Stimulated activated CD8-positive, alpha-beta memory T cell treated with anti-CD3 and anti-CD28 coated beads, Interleukin-15, amount 100 ng/mL, for 4 hours (primary cell): ENCODE measurements at places on chromosomes 12 and 14.

GRCh38 chr14:62689733-62690132 lies 355.5 kb downstream of the KCNH5 start:
- no peak for DNase-seq

DNA sequence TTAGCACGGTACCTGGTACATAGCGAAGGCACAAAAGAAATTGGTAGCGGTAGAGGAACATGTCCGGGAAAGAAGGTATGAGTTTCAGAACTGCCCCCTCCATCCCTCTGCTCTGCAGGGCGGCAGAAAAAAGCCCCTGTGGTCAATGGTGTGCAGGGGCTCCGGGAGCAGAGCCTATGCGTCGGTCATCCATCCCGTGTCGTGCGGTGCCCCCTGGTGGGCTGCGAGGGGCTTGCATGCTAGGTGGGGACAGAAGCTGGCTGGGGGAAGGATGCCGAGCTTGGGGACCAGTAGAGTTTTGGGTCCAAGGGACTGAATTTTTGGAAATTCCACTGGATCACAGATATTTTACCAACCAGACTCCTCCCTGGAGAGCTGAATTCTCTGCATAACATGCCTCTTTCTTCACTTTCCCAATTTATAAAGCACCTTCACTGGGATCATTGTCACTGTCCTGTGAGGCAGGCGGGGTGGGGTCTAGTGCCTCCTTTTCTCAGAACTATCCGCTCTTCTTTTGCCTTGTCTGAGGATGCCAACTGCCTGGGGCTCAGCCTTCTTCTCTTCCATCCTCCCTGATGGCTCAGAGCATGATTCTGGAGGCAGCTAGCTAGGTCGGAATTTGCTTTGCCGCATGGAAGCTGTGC lies 148.7 kb downstream of the SMOC1 start:
- DNase-seq, result peak; percentile 15

GRCh38 chr12:25529738-25530137 lies 23.3 kb downstream of the LMNTD1 start:
- DNase-seq, result no peak

DNA sequence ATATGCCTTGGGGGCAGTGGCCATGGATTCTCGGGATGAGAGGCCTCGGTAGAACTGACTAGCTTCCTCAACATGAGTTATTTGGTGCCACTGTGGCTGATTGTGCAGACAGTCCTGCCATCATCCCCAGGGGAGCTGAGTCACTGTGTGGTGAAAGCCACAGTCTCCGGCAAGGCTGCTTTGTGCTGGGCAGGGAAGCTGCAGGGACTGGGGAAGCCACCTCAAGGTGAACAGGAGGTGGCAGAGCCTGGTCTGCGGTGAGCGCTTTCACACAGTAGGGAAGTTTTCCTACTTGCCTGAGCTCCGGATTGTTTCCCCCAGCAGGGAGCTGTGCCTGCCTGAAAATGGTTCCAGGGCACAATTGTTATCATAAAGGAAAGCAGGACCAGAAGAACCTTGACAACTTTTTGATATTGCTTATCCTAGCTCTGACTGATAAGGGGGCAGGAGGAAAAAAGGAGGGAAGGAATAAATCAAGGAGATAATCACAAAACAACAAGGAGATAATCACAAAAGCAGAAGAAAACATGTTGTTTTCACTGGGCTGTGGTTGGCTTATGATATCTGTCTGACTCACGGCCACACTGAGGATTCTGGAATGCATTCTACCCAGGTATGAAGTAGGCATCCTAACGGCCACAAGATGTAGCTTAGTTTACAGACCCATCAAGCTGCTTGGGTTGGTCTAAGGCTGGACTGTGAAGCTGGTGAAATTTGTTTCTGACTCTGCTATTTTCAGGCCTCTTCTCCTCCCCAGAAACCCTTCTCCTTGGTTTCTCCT lies 32.2 kb upstream of the GNG2 start:
- peak; percentile 56 for DNase-seq

GRCh38 chr12:104463368-104463767 lies 6.6 kb downstream of the CHST11 start:
- DNase-seq, result no peak

DNA sequence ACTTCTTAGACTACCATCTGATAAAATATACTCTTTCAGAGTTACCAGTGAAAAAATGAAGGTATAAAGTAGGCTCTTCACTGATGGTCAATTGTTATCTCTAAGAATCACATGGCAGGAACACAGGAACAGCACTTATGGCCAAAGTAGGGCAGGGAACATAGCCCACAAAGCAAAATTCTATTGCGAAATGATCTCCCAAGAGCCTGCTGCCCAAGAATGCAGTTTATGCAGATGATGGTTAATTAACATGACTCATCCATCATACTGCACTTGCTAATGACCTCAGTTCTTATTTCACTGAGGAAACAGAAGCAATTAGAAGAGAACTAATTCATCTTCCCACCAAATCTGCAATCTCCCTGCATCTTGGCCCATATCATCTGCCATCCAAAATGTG lies 133.8 kb downstream of the SLC2A13 start:
- DNase-seq, result no peak

DNA sequence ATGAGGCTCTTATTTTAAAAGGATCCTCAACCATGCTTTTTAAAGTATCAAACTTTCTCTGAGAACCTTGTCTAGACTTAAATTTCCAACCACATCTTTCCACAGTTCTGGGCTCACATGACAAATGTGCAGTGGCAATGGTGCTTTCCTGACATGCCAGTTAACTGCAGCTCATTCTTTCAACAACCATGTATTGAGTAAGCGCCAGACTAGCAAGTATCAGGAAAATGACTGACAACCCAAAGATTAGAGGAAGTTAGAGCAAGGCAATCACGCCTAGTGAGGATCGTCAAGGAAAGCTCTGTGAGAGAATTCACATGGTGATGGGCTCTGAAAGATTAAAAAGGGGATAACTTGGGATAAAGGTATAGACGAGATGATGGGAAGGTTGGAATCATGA lies 35.8 kb downstream of the FLVCR2 start:
- no peak for DNase-seq

DNA sequence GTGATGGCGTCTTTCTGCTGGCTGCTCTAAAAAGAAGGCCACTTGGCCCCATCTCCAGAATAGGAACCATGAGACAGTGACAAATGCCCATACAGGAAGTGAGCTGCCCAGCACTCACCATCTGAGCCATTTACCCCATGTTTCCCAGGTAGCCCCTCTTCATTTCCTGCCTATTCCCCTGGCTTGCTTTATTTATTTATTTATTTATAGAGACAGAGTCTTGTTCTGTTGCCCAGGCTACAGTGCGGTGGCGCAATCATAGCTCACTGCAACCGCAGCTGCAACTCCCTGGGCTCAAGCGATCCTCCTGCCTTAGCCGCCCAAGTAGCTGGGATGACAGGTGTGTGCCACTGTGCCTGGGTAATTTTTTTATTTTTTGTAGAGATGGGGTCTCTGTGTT lies 71.2 kb downstream of the RIN3 start:
- DNase-seq, result no peak

DNA sequence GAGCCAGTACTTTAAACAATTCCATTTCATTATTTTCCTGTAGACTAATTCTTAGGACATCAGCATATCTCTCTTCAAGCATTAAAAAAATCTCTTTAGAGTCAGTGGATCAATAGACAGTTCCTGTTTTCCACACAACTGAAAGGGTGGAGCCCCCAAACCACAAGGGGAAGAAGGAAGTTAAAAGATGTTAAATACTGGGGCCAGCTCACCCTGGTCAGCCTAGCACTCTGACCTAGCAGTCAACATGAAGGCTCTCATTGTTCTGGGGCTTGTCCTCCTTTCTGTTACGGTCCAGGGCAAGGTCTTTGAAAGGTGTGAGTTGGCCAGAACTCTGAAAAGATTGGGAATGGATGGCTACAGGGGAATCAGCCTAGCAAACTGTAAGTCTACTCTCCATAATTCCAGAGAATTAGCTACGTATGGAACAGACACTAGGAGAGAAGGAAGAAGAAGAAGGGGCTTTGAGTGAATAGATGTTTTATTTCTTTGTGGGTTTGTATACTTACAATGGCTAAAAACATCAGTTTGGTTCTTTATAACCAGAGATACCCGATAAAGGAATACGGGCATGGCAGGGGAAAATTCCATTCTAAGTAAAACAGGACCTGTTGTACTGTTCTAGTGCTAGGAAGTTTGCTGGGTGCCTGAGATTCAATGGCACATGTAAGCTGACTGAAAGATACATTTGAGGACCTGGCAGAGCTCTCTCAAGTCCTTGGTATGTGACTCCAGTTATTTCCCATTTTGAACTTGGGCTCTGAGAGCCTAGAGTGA lies at the start of gene LYZ:
TSS of gene LYZ (plus strand) at position 220 of the 777 bp plus-strand sequence. CDS start at position 248, 28 bp downstream.
- DNase-seq, result no peak

DNA sequence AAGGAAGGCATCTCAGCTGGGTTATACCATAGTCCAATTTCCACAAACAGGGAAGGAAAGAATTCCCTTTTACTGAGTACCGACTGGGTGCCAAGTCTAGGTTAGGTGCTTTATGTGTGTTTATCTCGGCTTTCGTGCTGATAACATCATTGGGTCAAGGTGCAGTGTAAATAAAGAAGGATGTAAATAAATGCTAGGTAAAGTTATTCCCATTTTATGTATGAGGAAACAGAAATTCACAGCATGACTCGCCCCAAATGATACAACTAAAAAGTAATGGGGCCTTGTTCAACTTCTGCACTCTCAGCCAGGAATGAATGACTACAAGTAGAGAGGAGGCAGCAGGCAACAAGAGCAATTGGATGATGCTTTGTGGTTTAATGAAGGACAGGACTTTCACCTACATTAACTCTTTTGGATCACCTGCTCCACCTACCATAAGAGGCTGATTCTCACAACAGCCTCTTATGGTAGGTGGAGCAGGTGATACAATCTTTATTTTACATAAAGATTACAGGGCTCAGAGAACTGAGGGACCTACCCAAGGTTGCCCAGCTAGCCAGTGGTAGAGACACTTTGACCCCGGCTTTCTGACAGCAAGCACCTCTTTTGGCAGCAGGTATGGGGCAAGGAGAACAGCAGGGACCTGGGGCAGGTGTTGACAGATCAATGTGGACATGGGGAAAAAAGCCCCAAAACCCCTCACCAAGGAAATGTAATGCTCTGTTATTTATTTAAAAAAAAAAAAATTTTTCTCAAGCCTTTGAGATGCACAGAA lies 213.4 kb upstream of the NUDT4 start:
- DNase-seq, result no peak

GRCh38 chr14:91249841-91250616 lies 5.5 kb upstream of the GPR68 start:
- no peak for DNase-seq

DNA sequence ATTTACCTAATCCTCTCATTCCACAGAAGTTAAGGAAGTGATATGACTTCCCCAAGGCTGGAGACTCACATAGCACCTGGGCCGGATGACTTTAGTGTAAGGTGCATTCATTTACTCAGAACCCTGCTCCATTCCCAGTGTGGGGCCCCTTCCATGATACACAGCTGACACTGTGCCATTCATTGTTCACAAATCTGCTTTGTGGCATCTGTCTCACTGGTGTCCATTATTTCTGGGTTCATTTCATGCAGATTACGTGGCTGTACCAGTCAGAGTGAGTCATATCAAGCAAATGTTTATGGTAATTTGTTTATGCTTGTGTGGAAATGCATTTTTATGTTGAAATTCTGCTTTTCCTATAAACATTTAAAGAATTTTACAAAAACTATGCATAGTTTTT lies 5.2 kb downstream of the ANO4 start:
- DNase-seq, result no peak

GRCh38 chr14:20627346-20628027 lies 14.0 kb downstream of the OR6S1 start:
- no peak for DNase-seq

DNA sequence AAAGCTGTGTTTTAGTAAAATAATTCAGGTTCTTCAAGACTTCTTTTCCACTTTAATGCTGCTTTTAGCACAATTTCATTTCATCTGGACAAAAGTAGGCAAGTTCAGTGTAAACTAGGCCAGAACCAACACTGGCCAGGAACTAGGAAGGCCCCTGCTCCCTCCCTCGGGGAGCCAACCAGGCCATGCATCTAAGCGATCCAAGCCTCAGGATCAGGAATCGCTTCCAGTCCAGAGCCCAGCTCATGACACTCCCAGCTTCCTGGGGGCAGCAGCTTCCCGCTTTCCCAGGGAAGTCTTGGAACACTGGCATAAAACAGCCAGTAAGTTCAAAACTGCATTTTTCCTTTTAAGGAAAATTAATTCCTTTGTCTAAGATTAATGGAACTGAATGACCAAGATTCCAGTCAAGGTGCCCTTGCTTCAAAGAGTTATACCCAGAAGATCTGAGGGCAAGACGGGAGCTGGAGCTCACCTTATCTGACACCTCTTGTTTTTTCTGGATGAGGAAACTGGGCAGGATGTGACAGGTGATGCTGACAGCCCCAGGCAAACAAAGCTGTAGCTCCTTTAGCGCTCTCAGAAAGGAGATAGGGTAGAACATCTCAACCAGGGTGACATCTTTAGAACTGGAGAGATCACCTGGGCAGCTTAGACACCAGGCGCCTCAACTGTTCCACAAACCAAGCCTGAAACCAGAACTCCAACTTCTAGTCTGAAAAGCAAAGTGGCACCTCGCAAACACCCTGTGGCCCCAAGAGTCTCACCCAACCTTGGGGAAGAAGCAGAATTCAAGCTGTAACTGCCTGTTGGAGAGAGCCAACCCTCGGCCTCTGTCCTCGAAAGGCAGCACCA lies 61.4 kb upstream of the PNMA1 start:
- DNase-seq, result no peak

DNA sequence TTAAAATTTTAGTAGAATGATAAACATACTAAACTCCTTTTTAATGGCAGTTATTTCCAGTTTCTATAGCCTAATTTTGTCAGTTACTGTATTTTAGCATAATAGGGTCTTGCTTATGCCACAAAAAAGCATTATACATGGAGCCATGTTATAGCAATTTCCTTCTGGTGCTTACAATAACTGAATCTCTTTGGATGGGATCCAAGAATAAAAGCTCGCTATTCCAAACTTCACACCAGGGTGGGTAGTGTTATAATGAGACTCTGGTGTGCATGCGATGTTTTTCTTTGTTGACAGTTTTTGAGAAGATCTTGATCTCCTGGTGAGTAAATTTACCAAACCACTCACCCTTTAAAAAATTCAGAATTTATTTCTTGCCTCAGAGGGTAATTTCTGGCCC lies 90.4 kb upstream of the CCDC91 start:
- no peak for DNase-seq

GRCh38 chr14:91111443-91111842 lies 2.4 kb upstream of the DGLUCY start:
- no peak for DNase-seq
